ENCODE measurements at places on chromosomes 2 and 18.

GRCh38 chr2:222269132-222269531 is 29.7 kb downstream of the PAX3 start:
- DNase-seq = no peak

DNA sequence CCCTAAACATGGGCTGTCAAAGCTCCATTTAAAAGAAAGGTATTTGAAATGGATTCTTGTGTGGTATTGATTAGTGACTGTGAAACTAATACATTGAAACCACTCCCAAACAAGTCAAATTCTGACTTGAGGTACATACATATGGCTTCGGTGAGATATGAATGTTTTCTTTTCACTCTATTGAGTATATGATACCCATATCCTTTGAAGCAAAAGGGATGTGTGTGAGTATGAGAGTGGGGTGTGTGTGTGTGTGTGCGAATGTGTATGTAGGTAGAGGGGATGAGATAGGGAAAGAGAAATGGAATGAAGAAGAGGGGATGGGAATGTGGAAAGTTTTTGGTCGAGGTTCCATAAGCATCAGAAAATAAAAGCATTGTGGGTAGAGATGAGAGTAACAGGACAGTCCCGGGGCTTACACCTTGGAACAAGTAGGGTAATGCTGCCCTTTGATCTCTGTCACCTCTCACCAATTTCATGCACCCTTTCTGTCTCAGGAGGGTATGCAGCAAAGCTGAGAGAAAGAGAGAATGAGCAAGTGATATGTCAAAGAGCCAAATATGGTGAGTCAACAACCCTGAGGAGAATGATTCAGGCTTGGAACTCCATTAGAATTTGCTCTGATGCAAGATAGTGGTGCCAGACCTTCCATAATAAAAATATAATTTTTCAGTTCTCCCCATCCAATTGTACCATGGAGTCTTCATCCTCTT is 64.0 kb upstream of the ZEB2 start:
- DNase-seq = no peak

DNA sequence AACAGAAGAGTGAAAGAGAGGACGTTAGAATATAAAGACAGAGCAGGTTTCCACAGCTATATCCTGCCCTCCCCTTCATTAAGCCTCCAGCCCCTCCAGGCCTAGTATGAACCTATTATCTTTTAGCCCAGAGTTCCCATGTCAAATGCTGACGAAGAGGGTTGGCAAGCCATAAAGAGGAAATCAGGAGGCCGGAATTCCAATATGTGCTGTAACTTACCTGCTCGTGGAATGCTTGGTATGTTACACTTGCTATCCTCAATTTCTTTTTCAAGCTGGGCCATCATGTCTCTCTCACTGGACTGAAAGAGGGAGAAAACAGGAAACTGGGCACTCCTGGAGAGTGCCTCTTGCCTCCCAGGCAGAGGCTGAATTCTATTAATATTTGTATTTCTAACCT is 264.1 kb downstream of the TRIB2 start:
- no peak for DNase-seq

DNA sequence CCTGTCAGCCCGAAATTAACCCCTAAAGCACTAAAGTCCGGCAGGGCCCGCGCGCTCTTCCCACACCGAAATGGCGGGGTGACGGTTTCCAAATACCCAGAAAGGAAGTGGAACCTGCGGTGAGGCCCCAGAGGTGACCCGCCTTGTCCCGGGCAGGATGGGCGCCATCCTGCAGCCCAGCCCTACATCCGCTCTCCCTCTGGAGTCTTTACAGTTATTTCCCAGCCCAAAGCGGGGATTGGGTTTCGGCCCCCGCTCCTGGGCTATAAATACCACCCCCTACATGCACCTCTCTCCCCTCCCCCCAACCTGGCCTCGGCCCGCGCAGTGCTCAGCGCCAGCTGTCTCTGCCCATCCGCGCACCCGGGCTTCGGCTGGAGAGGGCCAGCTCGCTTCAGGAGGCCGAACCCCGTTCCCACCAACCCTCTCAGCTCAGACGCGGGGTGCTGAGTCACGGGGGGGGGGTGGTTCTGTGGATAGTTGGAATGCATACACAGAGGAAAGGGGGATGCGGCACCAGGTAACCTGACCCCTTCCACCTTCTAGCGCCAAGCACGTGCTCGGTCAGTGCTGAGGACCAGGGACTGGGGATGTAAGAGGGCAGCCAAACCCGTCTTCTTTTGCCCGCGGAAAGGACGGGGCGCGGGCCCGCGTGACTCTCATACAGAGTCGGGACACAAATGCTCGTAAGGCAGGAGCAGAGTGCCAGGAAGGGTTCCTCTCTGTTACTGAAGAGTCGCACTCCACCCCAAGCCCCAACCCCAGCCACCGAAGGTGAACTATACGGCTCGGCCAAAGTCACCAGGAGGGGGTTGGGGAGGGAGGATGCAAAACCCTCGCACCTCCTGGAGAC is at the start of gene TUBA4B:
Gene TUBA4B (plus strand): TSS at position 344 of the 853 bp plus-strand sequence. CDS start 165 bp downstream, at position 509.
- DNase-seq = peak; percentile 59

DNA sequence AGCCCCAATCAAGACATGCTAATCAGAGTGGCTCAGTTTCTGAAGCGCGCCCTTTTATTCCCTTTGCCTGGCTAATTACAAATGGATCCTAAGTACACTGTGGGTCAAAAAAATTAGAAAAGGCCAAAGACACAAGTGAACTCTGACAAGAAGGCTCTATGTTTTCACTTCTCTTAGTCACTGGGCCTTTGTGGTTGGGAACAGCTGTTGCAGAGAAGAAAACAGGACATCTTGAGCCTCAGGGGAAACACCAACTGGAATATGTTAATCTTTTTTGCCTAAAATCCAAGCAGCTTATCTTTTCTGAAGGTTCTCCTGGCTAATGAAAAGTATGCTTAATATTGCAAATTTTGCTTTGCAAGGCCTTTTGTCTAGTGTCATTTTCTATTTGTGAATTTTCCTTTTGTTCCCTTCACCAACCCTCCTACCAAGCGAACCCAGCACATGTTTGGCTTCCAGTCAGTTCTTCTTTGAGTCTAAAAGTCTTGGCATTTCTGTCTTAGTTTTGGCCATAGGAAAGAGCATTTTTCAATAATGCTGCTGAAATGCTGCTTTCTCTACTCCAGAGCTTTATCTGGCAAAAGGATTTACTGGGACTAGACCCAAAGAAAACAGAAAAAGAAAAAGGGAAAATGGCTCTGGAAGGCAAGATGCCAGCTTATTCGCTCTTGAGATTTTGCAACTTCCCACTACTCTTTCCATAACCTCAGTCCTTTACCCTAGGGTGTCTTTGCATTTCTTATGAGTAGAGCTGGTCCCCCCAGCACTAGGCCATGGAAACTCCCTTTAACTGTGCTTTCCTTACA is 440.2 kb upstream of the ST6GAL2 start:
- no peak for DNase-seq

GRCh38 chr18:32598144-32598543 is 127.5 kb upstream of the GAREM1 start:
- DNase-seq = no peak

DNA sequence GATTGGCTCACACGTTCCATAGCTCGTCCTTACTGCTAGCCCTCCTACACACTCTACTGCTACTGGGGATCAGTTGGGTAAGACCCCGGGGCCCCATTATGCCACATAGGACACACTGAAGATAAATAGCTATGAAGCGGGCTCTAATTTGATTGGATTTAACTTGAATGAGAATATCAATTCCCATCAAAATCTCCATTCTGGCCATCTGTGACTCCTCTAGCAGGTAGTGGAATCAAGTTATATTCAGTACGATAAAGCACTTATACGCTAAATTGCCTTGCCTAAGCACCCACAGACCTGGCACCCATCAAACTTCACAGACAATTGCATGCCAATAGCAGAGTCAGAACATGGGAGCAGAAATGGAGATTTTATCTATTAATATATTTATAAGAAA is 39.8 kb downstream of the CCDC68 start:
- DNase-seq = no peak

DNA sequence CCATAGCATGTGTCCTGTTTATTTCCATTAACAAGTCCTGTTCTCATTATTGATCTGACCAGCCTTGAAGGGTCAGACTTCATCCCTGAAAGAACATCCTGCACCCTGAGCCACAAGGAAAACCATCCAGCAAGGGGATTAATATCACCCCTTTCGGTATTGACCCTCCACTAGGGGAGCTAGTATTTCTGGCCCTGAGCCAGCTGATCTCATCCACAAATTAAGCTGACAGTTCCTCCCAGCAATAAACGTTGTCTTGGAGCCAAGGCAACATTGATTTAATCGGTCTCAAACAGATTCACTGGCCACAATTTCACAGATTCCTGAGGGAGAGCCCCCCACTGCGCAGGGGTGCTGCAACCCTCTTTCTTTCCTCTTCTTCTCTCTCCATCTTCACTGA is 353.1 kb upstream of the FANCL start:
- no peak for DNase-seq

DNA sequence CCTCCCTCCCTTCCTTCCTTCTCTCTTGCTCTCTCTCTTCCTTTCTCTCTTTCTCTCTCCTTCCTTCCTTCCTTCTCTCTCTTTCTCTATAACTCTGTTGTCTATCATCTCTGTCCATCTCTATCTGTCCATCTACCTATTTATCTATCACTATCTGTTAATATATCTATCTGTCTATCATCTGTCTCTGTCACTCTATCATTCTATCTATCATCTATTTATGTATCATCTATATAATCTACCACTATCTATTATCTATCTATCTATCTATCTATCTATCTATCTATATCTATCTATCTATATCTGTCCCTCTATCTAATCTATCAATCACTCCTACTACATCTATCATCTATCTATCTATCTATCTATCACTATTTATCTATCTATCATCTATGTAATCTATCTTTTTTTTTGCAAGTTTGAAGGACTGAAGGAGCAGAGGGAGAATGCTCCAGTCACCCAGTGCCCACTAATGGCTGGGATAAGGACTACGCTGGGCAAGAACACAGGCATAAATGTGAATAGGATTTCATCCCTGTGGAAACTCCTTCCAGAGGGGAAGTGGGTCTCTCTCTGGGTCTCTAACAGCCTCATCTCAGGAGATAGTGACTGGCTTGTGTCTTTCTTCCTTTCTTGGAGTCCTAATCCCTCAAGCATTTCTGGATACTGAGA is 427.0 kb downstream of the LPIN1 start:
- no peak for DNase-seq

- DNase-seq = no peak
Measured at GRCh38 chr2:128638341-128639119, 319.9 kb upstream of the HS6ST1 start.

GRCh38 chr18:3692113-3692621 is 242.2 kb downstream of the TGIF1 start:
- no peak for DNase-seq

GRCh38 chr18:49886891-49887764 is 73.8 kb upstream of the ACAA2 start:
- DNase-seq = no peak

DNA sequence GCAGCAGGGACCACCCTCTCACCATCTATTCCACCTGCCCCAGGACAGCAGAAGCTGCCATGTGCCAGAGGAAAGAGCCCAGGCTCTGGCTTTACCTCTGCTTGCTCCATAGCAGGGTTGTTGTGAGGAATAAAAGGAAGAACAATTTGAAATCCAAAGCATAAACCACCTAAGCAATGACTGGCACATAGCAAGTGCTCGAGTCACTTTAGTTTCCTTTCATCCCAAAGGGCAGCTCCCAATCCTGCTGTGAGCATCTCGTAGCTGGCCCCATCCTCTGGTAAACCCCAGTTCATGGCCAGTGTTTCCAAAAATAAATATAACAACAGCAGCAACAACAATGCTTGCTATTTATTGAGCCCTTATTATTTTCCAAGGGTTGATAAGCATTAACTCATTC is 923.5 kb downstream of the EPHA4 start:
- DNase-seq = no peak

DNA sequence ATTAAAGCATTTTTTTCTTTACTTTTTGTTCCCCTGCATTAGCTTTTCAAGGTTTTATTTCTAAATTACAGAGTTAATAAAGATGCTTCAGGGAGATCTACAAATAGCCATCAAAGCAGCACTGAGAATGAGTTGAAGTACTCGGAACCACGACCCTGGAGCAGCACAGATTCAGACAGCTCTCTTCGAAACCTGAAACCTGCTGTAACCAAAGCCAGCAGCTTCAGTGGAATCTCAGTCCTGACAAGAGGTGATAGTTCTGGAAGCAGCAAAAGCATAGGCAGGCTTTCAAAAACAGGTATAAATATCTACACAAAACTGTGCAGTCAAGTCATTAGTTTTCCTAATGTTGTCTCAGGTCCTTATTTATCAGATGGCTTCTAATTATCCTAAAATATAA is 102.8 kb upstream of the UBXN4 start:
- DNase-seq = no peak

DNA sequence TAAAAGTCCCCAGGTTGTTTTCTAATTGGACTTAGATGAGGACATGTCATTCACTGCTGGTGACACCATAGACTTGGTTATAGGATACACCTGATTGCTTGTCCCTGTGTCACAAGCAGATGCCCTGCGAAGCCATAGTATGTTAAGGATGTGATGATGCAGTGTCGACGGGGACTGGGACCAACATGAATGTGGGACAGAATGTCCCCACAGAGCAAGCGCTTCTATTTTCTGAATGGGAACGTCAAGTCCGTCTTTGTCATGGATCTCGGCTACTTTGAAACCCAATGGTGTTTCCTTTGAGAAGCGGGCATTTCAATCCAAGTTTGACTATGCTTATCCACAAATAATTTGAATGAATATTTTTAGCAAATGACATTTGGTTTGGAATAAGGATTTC is 2.1 kb downstream of the GCG start:
- DNase-seq = no peak

GRCh38 chr2:118119761-118120400 is 31.6 kb downstream of the INSIG2 start:
- no peak for DNase-seq

DNA sequence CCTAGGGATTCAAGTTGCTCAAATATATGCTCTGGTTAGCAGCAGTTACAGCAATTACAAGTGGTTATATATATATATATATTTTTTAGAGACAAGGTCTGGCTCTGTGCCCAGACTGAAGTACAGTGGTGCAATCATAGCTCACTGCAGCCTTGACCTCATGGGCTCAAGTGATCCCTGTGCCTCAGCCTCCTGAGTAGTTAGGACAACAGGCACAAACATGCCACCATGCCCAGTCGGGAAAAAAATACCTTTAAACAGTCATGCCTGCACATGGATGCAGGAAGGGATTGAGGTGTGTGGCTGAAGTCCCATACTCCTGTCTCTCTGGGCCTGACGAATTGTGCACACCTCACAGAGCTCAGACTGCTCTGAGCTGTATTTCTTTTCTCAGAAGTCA is 19.6 kb upstream of the DNAH7 start:
- no peak for DNase-seq

DNA sequence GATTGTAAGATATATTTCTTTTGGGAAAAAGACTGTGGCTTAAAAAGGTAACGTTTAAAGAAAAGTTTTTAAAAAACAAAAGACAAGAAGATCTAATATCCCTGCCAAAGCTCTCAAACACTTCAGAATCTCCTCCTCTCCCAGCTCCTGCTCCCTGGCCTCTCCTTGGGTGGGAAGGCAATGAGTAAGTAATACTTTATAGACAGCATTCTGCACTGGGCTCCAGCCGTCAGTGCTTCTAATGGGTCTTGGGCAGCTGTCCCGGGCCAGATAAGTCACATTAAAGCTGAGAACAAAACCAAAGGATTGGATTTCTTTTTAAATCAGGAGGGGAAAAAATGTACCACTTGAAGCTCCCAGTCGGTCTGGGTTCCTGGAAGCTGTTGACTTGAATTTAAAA is 133.7 kb downstream of the ALPK2 start:
- no peak for DNase-seq

Data from stimulated activated CD4-positive, alpha-beta T cell treated with anti-CD3 and anti-CD28 coated beads, TNF-alpha, amount 100 ng/mL, for 24 hours (primary cell).